ENCODE measurements at places on chromosomes 7 and 10. TPM values are rescaled to one million over a fixed set of nuclear protein-coding genes. Genes with fewer than 3 reads are reported as not detected.

DNA sequence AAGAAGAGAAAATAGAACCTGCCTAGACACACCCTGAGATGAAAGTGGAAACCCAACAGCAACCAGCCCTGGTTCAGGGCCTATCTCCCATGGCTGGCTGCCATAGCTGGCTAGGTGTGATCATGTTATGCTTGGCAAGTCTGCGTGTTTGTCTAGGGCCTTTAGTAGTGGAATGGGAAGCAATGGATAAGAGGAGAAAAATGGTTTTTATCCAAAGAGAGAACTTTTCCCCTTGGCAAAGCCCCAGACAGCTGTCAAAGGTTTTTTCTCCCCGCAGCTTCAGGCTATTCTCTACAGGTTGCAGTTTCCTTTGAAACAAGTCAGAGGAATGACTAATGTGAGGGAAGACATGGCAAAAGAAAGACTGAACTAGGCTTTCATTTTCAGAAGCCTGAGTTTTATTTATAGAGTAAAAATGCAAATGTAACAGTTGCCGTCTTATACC, 161.5 kb downstream of the SEMA3D start:
- H3K36me3 ChIP-seq = no peaks in the 10 kb centered on the region
- H3K27ac ChIP-seq = no peak overlapping the region
- no peak for DNase-seq
- H3K4me3 ChIP-seq = no peak overlapping the region
- H3K4me1 ChIP-seq = no peaks in the 10 kb centered on the region

GRCh38 chr10:28624351-28624750, 53.0 kb upstream of the BAMBI start:
- H3K27ac ChIP-seq = no peak overlapping the region
- H3K4me3 ChIP-seq = no peak overlapping the region

DNA sequence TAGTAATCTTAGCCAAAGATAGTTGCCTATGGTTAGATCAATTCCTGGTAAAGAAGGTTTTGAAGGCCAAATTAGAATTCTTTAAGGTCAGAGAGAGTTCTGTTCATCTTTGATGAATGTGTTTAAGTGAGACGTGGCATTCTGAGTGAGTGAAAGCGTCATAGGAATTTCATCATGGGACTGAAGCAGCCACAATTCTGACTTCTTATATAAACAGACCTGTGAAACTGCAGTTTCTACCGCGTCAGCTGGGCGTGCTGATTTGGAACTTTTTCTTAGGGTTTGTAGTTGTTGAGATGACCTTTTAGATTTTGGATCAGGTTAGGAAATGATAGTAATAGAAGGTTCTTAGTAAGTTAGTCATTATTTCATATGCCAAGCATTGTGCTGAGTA, 103.8 kb downstream of the CNNM2 start:
- no peak overlapping the region for H3K27ac ChIP-seq
- H3K27me3 ChIP-seq = no peaks in the 10 kb centered on the region
- H3K36me3 ChIP-seq = no peaks in the 10 kb centered on the region
- DNase-seq = no peak

Gene PDGFA
- not detected for polyA plus RNA-seq
